ENCODE measurements at places on chromosomes 5 and 9.

GRCh38 chr5:95801961-95802360 is 20.6 kb downstream of the GLRX start:
- DNase-seq, result no peak

GRCh38 chr9:112771359-112772214 is 21.0 kb downstream of the SNX30 start:
- no peak for DNase-seq

GRCh38 chr5:138488481-138488945 is 23.2 kb downstream of the EGR1 start:
- no peak for DNase-seq

DNA sequence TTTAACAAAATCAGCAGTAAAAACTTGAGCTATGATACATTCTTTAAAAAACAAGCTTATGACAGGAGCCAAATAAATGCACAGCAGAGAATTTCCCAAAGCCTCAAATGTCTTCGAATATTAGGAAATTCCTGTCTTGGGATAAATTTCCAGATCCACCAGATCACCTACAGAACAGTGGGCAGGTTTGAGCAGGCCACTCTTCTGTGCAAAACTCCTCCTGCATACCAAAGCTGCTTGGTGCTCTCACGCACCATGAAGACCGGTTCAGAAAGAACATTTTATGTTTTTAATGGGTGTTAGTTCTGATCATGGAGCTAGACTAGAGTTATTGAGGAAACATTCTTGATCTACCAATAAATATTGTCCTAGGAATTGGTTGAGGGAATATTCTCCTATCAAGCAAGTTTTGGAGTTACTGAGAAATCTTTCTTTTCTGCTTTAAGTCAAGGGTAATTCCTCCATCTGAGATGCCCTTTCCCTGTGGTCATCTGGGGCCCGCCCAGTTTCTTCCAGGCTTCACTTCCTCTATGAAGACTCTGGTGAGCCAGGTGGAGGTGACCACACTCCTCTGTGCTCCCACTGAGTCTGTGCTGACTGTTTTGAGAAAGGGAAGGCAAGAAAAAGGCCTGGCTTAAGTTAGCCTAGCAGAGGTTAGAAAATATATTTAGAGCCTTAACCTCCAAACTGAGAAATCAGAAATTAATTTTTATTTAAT is 17.9 kb downstream of the TNFSF15 start:
- no peak for DNase-seq

GRCh38 chr9:114930056-114930812 is at the start of gene TNFSF8:
Gene TNFSF8, minus strand, starts transcription at chr9:114930591. Its CDS starts 288 bp downstream, at chr9:114930303.
- no peak for DNase-seq

GRCh38 chr9:98607152-98607551 is 101.6 kb downstream of the GABBR2 start:
- no peak for DNase-seq

- no peak for DNase-seq
Observed at GRCh38 chr5:108312258-108312657, 69.6 kb downstream of the FBXL17 start.

- no peak for DNase-seq
Observed at GRCh38 chr9:69411931-69412740, 87.1 kb downstream of the ENTREP1 start.

DNA sequence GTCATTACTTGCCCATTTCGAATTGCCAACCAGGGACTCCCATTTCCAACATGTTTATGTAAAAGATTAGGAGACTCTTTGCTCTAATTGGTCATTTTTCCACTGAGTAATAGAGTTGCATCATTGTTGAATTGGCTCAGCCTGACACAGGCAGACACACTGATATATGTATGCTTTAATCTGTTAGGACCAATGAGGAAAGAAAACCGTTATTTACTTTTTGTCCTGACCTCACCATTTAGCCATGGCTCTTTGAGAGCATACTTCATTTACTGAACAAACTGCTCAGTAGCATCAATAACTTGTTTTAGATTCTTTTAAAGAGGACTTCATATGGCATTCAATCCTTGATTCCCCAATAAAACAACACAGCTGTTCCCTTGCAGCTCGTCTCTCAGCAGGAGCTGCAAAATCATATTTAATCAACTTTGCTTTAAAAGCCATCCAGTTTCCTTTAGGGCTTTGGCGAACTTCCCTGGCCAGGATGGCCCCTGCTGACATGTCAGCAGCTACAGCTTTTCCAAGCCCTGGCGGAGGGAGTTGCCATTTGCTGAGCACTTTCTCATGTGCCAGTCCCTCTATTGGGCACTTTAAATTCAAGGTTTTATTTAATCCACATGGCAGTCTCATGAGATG is 251.5 kb upstream of the TNC start:
- peak; percentile 44 for DNase-seq

DNA sequence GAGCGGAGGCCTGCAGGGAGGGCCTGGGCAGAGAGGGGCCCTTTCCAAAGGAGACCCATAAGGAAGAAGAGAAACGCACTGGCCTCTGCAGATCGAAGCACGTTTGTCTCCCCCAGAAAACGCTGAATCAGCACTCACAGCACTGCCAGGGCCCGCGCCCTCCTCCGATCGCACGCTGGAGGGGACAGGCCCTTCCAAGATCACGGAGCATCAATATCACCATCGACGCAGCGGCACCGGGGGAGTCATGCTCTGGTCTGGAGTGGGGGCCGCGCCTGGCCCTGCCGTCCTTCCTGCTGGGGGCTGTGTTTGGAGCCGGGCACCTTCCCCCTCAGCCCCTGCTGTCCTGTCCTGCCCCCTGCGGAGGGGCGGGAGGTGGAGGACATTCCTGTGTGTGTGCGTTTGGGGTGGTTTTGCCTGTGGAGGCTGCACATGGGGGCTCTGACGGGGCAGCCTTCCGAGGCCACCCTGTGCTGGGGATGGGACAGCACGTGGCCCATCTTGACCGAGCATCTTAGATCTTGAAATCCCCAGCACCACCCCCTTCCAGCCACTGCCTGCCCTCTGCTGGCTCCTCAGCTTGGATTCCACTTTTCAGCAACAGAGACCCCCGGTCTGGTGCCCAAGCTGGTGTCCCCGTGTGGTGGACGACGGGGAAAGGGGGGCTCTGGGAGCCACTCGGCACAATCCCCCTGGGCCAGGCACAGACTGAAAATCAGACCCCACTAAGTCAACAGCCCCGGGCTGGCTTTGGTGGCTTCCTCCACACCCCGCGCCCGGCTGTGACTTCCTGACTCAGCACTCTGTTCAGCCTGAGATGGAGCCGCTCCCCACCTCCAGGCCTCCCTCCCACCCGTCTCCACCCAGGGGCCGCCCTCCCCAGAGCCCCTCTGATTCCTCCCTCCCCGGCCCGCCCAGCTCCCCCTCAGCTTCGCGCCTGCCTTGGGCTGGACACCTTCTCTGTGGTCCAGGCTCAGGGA is 8.3 kb downstream of the TMEM250 start:
- no peak for DNase-seq

GRCh38 chr5:1634337-1634661 is 110.5 kb upstream of the LPCAT1 start:
- DNase-seq, result no peak

GRCh38 chr5:148768806-148769415 is 57.5 kb upstream of the ADRB2 start:
- DNase-seq, result no peak

DNA sequence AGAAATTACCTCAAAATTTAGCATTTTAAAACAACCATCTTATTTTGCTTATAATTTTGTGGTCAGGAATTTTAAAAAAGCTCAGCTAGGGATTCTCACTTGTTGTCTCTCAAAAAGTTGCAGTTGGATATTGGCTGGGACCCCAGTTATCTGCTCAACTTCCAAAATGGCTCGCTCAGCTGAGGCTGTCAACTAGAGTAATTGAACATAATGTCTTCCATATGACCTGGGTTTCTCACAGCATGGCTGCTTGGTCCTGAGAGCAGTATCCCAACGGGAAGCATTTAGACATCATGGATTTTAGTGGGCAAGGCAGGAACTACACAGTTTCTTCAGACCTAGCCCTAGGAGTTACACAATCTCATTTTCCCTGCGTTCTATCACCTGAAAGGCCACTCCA is 63.6 kb upstream of the SPEF2 start:
- no peak for DNase-seq

DNA sequence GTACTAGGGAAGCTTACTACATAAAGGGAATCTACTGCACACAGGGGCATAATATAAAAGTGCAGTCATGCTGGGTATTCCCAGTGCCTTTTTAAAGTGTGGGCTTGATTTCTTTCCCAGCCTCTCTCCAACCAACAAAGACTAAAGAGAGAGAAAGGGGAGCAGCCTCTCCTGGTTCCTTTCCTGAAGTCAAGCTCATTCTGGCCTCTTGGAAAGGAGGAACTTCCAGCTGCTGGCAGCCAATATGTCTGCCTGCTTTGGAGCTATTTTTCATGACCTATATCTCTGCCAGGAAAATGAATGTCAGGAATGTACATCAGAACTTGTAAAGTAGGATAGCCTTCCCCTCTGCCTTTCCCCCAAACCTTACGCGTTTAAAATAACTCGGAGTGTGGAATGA is 57.1 kb downstream of the RAB3C start:
- DNase-seq, result no peak

GRCh38 chr5:77080905-77081304 is 6.2 kb downstream of the ZBED3 start:
- DNase-seq, result peak; percentile 40

- peak; percentile 77 for DNase-seq
Observed at GRCh38 chr9:12774861-12775678, at the start of gene LURAP1L. Gene LURAP1L, plus strand, starts transcription at chr9:12775020. Its CDS starts 696 bp downstream, at chr9:12775716.

DNA sequence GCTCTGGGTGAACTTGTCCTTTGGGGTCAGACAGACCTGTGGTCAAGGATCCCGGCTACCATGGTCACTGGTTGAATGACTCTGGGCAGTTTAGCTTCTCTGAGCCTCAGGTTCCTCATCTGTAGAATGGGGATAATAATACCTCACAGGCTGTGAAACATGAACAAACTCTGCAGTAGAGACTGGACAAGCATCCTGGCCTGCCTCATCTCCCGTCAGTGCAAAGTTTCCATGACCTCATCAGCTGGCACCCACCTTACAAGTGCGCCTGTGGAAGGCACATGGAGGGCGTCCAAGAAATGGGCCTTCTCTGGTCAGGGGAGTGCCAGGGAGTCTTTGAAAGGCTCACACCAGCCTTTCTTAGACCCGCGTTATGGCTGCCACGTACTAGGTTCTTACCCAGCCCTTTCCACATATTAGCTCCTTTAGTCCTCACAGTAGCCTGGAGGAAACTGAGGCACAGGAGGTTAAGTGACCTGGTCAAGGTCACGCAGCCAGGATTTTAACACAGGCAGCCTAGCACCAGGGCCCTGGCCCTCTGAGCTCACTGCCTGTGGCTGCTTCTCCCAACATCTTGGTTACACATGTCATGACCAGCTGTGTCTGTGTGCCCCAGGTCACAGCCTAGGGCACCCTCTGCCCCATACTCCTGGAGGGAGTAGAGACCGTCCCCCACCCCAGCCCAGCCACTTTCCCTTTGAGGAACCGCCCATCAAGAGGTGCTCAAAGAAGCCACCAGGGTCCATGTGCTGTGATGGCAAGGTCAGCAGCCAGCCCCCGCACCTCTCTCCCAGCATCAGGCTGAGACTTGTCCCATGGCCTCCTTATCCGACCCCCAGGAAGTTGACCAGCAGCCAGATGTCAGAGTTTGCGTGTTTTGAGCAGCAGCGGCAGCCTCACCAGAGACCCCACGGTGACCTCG is 39.4 kb upstream of the RPL26L1 start:
- no peak for DNase-seq

DNA sequence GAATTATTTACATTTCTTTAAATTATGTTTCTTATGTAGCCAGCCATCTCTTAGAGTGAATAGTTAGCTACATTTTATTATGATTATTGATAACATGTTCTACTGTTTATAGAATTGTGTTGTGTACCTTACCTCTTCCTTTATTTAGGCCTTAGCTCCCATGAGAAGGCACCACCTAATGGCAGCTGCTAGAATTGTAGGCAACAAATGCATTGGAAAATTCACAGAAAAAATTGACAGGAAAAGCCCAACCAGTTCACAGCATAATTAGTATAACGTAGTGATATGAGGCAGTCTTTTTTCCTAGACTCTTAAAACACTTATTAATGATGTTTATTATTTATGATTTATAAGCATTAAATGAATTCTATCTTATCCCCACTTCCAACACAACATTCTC is 175.8 kb downstream of the WDR70 start:
- no peak for DNase-seq

GRCh38 chr5:181246276-181247049 is 2.8 kb upstream of the RACK1 start:
- DNase-seq, result no peak

DNA sequence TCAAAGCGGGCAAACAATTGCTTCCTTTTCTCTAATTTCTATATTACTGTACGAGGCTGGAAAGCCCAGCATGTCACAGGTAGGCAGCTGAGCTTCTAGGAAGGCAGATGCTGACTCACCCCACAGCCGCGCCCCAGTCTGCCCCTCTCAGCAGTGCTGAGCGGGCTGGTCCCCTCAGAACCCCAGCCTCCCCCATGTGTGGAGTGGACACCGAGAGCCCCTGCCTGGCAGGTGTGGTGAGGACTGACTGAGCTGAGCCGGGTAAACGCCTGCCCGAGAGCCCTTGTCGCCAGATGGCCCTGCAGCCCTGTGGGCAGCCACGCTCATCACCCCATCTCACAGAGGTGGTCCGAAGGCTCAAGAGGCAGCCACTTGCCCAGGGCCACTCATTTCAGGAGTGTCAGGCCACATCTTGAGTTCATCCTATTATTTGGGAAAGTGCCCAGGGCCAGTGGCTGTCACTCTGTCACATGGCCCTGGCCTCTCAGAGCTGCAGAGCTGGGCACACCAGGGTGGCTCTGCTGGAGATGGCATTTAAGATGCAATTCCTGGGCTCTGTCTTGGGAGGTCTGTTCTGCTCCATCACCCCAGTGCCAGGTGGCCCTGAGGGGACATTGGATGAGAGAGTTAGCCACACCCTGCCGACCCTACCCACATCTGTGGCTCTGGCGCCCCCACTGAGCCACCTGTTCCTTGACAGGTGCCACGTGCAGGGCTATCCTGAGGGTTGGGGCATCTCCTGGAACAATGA is 12.4 kb downstream of the CARD19 start:
- no peak for DNase-seq

- no peak for DNase-seq
Observed at GRCh38 chr9:14346811-14347405, 33.0 kb upstream of the NFIB start.

GRCh38 chr9:21965401-21965951 is 28.7 kb downstream of the CDKN2A start:
- no peak for DNase-seq

DNA sequence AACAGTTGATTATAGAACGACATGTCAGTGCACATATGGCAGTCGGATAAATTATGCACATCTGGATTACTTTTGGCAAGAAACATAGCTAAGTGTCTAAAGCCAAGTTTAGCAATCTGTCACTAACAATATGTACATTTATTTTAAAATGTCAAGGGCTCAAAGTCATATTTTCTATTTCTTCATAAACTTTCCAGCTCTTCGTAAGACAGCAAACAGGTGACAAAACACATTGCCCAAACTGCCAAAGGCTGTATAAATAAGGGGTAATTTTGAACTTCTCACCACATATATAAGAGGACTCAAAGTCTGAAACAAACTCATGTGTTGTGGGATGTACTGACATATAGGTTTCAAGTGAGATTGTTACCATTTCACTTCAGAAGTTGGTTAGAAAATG is 237.2 kb downstream of the ARL15 start:
- no peak for DNase-seq
